ENCODE measurements at places on chromosomes 2 and 18. TPM values are rescaled to one million over a fixed set of nuclear protein-coding genes. Genes with fewer than 3 reads are reported as not detected.
A peak's percentile ranks its signal among the peaks of the same experiment; 100 is the strongest.

- H3K27ac ChIP-seq = no peak overlapping the region
- no peaks in the 10 kb centered on the region for H3K4me1 ChIP-seq
- no peak overlapping the region for H3K4me3 ChIP-seq
- no peaks in the 10 kb centered on the region for H3K27me3 ChIP-seq
- H3K36me3 ChIP-seq = no peaks in the 10 kb centered on the region
- no peak for DNase-seq
Measured at GRCh38 chr2:11026286-11026921, 114.7 kb downstream of the KCNF1 start.

GRCh38 chr18:51668101-51668500 is 470.6 kb upstream of the MEX3C start:
- no peak for DNase-seq
- no peaks in the 10 kb centered on the region for H3K4me1 ChIP-seq
- no peak overlapping the region for H3K4me3 ChIP-seq
- no peak overlapping the region for H3K27ac ChIP-seq

DNA sequence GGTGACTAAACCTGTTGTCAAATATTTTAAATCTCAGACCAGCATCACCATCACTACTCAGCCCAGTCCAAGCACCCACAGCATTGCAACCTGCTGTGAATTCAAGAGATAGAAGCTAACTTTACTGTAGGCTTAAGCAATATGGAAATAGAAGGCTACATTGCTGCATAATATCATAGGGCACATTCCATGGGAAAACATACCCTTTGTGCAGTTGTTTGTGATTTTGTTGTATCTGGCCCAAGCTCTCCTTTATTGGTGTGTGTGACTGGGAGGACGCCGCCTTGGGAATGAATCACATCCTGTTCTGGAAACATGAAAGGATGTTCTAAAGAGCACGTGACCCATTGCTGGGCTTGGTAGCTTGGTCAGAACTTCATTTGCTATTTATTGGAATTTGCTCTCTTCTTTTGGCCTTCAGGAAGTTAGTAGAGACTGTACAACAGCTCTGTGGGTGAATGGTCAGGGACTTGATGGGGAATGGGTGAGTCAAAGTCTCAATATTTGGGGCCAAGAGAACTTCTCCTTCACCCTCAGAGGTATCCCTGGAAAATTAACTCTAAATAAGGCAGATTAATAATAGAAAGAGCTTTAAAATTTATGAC is 106.8 kb upstream of the SERPINE2 start:
- H3K4me1 ChIP-seq = no peaks in the 10 kb centered on the region
- no peak overlapping the region for H3K27ac ChIP-seq
- H3K4me3 ChIP-seq = no peak overlapping the region
- H3K36me3 ChIP-seq = no peaks in the 10 kb centered on the region
- H3K27me3 ChIP-seq = no peaks in the 10 kb centered on the region
- DNase-seq = no peak

INPP4A gene
- total RNA-seq = 133 TPM

DNA sequence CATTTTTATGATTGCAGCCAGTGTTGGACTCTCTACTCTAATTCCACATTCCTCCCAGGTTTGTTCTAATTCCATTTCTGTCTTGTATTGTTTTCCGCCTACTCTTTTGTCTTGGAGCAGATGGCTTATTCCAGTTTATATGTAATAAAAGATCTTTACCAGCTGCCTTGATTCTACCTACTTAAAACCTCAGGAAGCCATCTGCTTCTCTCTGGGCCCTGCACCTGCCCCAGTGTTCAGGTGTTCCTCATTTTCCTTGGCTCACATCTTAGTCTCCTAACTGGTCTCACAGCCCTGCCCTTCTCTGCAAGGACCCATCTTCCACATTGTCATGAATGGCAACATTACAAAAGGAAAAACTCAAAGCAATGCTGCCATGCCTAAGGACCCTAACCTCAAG is 21.0 kb upstream of the IL37 start:
- H3K36me3 ChIP-seq = no peaks in the 10 kb centered on the region
- DNase-seq = no peak
- no peak overlapping the region for H3K4me3 ChIP-seq
- H3K27ac ChIP-seq = no peak overlapping the region
- no peaks in the 10 kb centered on the region for H3K27me3 ChIP-seq
- H3K4me1 ChIP-seq = no peaks in the 10 kb centered on the region

DCDC2C gene
- not detected for total RNA-seq

NR4A2 gene
- 2.1 TPM for total RNA-seq

- no peaks in the 10 kb centered on the region for H3K36me3 ChIP-seq
- peaks cover 54% of the 10 kb centered on the region for H3K4me1 ChIP-seq
- H3K27me3 ChIP-seq = peaks cover 53% of the 10 kb centered on the region
Measured at GRCh38 chr2:161414042-161415033, 1.8 kb upstream of the TBR1 start.

DNA sequence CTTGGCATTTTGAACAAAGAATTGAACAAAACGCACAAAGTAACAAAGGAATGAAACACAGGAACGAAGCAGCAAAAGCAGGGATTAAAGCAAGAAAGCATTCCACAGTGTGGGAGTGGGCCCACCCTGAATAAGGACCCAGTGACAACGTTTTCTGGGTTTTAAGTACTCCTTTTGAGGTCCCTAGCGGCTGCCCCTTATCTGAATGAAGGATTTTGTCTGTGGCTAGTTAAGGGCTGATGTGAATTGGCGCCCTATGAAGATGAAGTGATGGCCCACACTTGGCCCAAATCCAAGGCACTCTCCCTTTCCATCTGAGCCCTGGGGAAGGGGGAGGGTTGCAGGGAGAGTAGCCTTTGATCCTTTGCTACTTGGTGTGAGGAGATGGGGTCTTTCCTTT is 7.8 kb upstream of the CCDC141 start:
- no peak overlapping the region for H3K27ac ChIP-seq
- no peaks in the 10 kb centered on the region for H3K27me3 ChIP-seq
- no peaks in the 10 kb centered on the region for H3K4me1 ChIP-seq
- H3K4me3 ChIP-seq = no peak overlapping the region

DNA sequence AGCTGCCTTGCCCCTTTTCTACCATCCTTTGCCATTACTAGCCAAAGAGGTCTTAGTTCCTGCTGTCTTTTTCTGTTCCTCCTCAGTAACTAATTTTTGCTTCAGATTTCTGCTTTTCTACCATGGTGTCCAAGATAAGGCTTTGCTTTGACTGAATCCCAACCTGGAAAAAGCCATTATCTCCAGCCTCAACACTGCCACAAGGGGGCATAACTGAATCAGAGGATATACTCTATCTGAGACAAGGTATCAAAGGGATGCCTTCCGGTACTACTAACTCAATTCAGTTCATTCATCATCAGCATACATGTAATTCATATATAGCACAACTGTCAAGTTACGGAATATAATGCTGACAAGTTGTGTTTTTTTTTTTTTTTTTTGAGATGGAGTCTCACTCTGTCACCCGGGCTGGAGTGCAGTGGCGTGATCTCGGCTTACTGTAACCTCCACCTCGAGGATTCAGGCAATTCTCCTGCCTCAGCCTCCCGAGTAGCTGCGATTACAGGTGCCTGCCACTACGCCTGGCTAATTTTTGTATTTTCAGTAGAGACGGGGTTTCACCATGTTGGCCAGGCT is 11.4 kb downstream of the OSGEPL1 start:
- no peak overlapping the region for H3K27ac ChIP-seq
- no peak overlapping the region for H3K4me3 ChIP-seq
- peak; percentile 43 for DNase-seq
- no peaks in the 10 kb centered on the region for H3K4me1 ChIP-seq
- peaks cover 19% of the 10 kb centered on the region for H3K36me3 ChIP-seq

DNA sequence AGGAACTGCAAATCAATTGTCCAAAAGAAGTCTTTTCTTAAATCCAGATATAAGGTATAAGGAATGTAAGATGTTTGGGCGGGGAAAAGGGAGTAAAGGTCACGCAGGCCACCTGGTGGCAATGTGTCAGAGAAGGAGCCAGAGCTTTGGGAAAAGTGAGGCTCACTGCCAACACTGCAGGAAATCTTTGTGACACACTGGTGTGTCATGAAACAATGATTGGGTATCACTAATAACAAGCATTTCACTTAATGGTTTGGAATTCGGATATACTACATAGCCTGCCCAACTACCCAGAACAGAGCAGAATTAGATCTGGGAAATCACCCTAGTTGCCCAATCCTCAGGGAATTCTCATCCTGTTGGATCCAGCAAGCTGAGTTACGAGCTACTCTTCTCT is 61.0 kb downstream of the RBMS1 start:
- H3K4me3 ChIP-seq = no peak overlapping the region
- H3K4me1 ChIP-seq = peaks cover 57% of the 10 kb centered on the region
- no peak for DNase-seq
- H3K36me3 ChIP-seq = no peaks in the 10 kb centered on the region

- H3K36me3 ChIP-seq = peaks cover 26% of the 10 kb centered on the region
- peaks cover 12% of the 10 kb centered on the region for H3K4me1 ChIP-seq
Measured at GRCh38 chr2:219157396-219157795, 3.2 kb downstream of the NHEJ1 start.

LRRC30 gene
- total RNA-seq = not detected

GRCh38 chr2:124692707-124693106 is 667.6 kb downstream of the CNTNAP5 start:
- H3K4me1 ChIP-seq = no peaks in the 10 kb centered on the region
- H3K4me3 ChIP-seq = no peak overlapping the region
- H3K27me3 ChIP-seq = no peaks in the 10 kb centered on the region

CFLAR gene
- total RNA-seq = 235 TPM

DNA sequence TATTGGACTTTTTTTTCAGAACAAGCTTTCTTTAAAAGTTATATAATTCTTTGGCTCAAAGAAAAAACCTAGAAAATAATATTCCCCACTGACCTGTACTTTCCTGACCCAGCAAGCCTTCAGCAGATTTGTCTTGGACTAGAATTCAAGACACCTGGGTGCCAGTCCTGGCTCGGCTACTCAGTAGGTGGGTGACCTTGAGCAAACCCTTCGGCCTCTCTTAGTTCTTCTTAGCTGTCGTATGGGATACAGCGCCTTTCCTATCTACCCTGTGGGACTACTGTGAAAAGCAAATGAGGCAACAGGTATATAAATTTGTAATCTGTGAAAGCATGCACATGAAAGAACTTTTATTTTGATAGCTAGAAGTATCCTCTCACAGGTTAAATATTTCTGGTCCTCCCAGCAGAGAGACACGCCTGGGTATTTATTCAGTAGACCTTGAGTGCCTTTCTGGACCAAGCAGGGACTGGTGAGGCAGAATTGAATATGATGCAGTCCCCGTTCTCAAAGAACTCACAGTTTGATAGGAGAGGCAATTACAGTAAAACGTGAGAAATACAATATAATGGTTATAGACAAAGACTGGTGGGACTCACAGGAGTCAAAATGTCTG is 69.4 kb upstream of the EPAS1 start:
- H3K36me3 ChIP-seq = no peaks in the 10 kb centered on the region
- H3K27me3 ChIP-seq = no peaks in the 10 kb centered on the region

PROC gene
- total RNA-seq = not detected

SNORC gene
- total RNA-seq = 1.5 TPM

GRCh38 chr2:169525434-169525833 is 15.9 kb downstream of the KLHL41 start:
- no peaks in the 10 kb centered on the region for H3K27me3 ChIP-seq
- no peak for DNase-seq
- no peaks in the 10 kb centered on the region for H3K36me3 ChIP-seq
- no peak overlapping the region for H3K27ac ChIP-seq

DNA sequence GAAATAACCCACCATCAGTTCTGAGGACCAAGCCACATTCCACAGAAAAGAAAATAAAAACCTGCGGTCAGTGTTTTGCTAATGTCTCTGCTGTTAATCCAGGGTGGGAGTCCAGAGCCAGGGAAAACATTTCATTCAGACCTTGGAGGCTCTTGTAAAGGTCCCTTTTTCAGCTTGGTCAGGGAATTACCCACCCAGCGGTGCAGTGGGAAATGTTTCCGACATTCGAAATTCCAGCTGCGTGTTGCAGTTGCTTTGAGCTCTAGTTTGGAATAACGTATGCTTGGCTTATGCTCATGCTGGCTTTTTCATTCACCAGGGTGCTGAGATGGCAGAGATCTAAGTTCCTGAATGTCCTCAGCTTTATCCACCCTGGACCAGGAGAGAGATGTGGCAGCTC is 219.1 kb downstream of the TRIB2 start:
- H3K4me1 ChIP-seq = no peaks in the 10 kb centered on the region
- no peak for DNase-seq
- H3K27ac ChIP-seq = no peak overlapping the region
- H3K4me3 ChIP-seq = no peak overlapping the region
- no peaks in the 10 kb centered on the region for H3K36me3 ChIP-seq

MYCN gene
- 0.15 TPM for total RNA-seq

DNA sequence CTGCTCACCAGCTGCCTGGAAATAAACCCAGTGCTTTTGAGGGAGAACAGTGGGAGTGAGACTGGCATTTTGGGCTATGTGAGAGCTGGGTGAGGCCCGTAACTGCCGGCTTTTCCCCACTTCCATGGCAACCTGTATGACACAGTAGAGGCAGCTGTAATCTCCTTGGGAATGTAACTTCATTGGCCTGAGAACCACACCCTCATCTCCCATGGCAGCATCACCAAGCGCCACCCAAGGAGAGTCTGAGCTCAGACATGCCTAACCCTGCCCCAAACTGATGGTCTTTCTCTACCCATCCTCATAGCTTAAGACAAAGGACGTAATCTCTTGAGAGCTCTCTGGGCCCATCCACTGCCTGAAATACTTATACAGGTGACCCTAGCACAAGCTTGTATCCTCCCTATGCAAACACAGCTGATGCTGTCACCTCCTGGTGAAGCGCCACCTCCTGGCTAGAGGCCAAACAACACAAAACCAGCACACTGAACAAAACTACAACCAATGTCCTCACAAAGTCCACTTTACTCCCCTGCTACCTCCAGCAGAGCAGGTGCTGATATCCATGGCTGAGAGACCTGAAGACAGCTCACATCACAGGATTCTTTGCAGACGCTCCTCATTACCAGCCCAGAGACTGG is 763.4 kb upstream of the NRXN1 start:
- no peak overlapping the region for H3K27ac ChIP-seq
- H3K4me3 ChIP-seq = no peak overlapping the region
- no peaks in the 10 kb centered on the region for H3K36me3 ChIP-seq

DNA sequence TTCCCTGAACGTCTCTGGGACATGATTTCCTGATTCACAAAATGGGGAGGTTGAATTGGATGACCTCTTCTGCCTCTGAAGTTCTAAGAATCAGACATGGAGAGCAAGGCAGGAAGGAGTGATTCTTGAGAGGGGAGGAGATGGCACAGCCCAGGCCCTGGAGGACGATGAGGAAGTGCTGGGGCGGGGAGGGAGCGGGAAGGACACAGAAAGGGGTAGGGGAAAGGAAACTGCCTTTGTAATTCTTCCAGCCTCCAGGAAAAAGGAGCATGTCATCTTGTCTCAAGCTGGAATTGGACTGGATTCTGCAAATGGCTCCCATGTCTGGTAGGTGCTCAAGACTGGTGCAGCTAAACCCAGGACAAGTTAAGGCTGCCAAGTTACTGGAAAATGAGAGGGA is 97.0 kb upstream of the NCK2 start:
- H3K36me3 ChIP-seq = no peaks in the 10 kb centered on the region
- no peak for DNase-seq
- H3K27ac ChIP-seq = no peak overlapping the region
- H3K4me3 ChIP-seq = no peak overlapping the region

GRCh38 chr2:52919673-52920072 is 847.9 kb upstream of the CHAC2 start:
- no peaks in the 10 kb centered on the region for H3K36me3 ChIP-seq
- DNase-seq = no peak
- H3K27me3 ChIP-seq = no peaks in the 10 kb centered on the region

LYPD1 gene
- not detected for total RNA-seq

PROKR1 gene
- total RNA-seq = not detected
